ENCODE measurements at places on chromosomes 2 and 18.

DNA sequence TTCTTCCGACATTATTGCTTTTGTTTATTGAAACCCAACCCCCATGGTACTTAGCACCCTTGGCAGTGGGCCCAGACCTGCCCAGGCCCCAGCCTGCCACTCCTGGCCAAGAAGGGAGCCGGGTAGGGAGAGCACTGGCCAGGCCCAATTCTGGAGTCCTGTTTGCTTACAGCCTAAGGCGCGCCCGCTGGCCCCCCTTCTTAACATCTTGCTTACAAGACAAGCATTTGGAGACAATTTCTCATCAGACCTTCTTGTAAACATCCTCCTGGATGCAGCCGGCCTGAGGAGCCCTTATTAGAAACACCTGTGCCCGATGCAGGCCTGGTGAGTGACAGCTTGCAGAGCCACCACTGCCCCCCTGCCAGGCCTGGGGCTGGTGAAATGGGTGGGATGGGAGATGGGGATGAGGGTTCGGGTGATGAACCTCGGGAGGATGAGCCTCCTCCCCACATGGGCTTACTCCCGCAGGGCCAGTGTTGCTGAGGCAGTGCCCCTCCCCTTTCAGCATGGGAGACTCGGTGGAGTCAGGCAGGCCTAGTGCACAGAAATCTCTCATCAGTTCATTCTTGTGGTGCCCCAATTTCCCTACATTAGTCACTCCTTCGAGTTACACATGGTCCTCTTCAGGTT, 217.5 kb downstream of the CYP26B1 start:
- no peak for DNase-seq

DNA sequence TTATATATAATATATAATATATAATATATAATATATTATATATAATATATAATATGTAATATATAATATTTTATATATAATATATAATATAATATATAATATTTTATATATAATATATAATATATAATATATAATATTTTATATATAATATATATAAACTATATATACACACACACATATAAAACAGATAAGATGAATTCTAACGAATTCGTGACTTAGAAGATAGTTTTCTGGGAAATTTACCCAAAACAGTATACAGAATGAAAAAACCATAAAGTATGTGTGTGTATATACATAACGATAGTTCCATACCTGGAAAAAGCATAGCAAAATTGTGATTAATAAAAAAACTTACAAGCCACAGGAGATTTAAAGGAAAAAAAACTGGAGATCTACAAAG, 80.6 kb downstream of the THADA start:
- DNase-seq: no peak

- DNase-seq: no peak
Measured at GRCh38 chr2:241666627-241667400, 19.8 kb downstream of the DTYMK start.

DNA sequence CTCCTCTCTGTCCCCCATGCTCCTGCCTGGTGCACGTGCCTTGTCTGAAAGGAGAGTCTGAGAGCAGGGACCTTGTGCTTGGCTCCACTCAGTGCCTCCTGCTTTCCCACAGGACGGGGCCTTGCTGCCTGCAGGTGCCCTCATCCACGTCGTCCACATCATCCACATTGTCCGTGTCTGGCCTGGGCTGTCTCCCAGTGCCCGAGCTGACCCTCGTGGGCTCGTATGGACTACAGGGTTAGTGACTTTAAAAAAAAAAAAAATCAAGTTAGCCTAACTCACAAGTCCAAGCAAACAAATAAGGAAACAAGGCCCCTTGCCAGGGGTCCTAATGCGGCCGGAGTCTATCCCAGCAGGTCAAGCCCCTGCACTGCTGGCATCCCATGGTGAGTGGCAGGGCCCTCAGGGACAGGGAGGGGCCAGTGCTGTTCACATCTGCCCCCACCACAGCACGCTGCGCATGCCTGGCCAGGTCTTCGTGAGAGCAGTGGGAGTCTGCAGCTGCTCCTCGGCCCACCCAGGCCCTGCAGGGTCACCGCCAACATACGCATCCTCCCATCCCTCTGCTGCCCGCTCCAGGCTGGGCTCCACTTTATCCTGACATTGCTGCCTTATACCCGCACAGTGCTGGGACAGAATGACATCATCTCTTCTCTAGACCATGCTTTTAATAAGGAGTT, 232.6 kb downstream of the NDUFA10 start:
- no peak for DNase-seq

- no peak for DNase-seq
Measured at GRCh38 chr2:149743842-149744448, 156.4 kb upstream of the MMADHC start.

DNA sequence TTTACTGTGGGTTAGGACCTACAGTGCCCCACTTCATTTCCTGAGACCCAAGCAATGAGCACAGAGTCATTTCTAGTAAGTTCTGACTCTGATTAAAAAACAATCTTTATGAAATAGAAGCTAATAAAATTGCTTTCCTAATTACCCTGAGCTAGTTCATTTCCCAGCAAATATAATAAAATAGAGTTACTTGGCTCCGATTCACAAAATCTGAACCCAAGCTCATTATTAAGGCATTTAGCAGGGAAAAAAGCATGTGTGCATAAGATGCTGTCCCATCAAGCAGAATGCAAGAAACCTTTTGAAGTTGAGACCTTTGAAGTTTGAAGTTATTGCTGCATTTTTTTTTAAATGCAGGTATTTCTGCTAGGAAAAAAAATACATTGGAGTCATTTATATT, 629.1 kb downstream of the BCL11A start:
- no peak for DNase-seq

- DNase-seq: no peak
Measured at GRCh38 chr2:230925443-230925878, 419 bp upstream of the GPR55 start.

DNA sequence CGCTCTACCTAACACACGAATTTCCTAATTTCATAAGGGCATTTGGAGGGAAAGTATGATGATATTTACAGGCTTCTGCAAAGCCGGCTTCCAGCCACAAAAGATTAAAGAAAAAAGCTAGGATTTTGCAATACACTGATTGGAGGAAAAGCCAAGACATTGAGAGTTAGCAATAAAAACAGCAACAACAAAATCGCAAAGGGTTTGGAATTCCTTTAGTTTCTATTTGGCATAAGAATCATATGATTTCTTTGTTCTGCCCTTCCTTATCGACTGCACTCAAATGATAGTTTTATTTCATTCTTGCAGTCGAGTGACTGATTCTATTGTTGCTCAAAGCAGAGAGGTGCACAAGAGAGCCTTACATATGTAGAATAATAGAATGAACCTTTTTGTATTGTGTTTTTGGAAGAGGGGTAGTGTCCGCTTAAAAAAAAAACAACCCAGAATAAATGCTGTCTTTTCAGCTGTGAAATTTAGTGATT, 3.9 kb upstream of the ZNF532 start:
- no peak for DNase-seq

- no peak for DNase-seq
Measured at GRCh38 chr18:58669731-58670378, 1.4 kb upstream of the MALT1 start.
